Erythroblast (primary cell): ENCODE measurements at places on chromosomes 12 and 14.

DNA sequence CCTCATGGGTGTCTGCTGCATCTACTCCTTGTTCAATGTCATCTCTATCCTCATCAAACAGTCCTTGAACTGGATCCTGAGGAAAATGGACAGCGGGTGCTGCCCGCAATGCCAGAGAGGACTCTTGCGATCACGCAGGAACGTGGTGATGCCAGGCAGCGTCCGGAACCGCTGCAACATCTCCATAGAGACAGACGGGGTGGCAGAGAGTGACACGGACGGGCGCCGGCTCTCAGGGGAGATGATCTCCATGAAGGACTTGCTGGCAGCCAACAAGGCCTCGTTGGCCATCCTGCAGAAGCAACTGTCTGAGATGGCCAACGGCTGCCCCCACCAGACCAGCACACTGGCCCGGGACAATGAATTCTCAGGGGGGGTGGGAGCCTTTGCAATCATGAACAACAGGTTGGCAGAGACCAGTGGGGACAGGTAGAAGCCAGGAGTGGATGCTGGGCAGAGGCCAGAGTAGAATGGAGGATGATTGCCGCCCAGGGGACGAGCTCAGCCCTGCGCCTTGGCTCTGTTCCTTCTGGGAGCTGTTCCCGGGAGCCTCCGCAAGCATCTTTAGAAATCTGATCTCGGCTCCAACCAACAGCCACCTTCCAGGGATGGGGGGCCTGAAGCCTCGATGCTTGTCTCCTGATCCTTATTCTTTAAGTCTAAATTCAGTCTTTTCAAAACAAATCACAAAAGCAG, 71.6 kb upstream of the PSMC1 start:
- no peak for DNase-seq

DNA sequence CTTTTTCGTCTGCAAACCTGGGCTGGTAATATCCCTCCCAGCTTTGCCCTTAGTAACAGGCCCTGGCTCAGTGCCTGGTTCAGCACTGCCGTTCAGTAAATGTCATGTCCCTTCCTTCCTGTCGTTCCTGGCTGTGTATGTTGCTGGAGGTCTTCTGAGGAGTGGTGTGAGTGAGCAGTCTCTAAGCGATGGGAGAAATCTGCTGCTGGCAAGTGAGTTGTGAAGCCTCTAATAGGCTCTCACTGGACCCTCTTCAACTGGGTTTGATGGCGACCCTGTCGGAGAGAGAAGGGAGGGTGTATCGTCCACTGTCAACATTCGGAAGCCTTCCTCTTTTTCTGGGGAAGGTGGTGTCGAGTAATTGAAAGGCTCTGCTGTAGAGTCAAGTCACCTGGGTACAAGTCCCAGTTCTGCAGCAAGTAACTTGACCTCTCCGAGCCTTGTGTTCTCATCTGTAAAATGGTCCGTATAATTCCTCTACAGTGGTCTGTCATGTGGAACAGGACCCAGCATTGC, 62.8 kb downstream of the HRK start:
- DNase-seq: peak; percentile 51

- no peak for DNase-seq
Observed at GRCh38 chr14:60563113-60563512, 54.2 kb downstream of the SIX6 start.

DNA sequence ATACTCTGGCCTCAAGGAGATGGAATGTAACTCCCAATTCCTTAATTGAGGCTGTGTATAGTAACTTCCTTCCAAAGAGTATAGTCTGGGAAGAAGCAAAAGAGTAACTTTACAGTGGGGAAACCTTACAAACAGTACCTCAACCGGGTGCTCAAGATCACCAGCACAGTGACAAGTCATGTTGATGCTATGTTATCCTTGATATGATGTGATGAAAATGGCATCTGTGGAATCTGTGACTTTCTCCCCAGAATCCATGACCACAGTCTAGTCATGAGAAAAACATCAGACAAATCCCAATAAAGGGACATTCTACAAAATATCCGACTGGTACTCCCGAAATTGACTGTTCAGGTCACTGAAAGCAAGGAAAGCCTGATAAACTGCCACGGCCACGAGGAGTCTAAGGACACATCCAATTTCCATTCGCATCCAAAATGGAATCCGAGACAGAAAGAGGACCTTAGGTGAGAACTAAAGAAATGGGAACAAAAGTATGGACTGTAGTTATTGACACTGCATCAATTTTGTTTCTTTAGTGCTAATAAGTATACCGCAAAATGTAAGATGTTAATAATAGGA, 97.3 kb upstream of the FRMD6 start:
- DNase-seq: no peak

GRCh38 chr12:109921982-109922381, 21.9 kb downstream of the TCHP start:
- DNase-seq: no peak

GRCh38 chr14:97888331-97888730, 1091.1 kb downstream of the VRK1 start:
- no peak for DNase-seq

- DNase-seq: no peak
Observed at GRCh38 chr12:113120670-113121370, 14.7 kb downstream of the RASAL1 start.

GRCh38 chr12:75205558-75205957, 4.1 kb downstream of the KCNC2 start:
- DNase-seq: no peak

GRCh38 chr12:51874000-51874399, 13.9 kb upstream of the ANKRD33 start:
- DNase-seq: no peak
